ENCODE measurements at places on chromosomes 5 and 9.

DNA sequence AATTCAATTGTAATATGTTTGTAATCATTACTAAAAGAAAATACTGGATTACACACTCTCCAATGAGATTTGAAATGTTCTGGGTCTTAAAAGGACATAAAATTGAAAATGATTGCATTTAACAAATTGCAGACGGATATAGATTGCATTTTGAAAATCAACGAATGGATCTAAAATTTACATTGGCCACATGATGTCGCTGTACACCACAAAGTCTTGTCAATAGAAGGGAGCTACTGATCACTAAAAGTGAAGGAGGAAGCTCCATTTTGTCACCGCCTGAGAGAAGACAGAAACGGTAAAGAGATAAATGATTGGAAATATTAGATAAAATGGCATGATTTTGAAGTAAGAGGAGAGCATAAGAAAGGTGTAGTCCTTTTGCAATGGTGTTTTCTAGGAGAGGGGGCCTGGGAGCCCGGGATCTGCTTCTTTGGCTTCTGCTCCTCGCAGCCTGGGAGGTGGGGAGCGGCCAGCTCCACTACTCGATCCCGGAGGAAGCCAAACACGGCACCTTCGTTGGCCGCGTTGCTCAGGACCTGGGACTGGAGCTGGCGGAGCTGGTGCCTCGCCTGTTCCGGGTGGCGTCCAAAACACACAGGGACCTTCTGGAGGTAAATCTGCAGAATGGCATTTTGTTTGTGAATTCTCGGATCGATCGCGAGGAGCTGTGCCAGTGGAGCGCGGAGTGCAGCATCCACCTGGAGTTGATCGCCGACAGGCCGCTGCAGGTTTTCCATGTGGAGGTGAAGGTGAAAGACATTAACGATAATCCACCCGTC lies at the start of gene PCDHA1:
Gene PCDHA1 (plus strand): TSS at position 236 of the 782 bp plus-strand sequence.
- no peak for DNase-seq

- no peak for DNase-seq
These were observed 13.1 kb downstream of the C9orf85 start for GRCh38 chr9:71924576-71924975.

- DNase-seq = no peak
These were observed 7.1 kb upstream of the PCSK1 start for GRCh38 chr5:96440185-96440538.

DNA sequence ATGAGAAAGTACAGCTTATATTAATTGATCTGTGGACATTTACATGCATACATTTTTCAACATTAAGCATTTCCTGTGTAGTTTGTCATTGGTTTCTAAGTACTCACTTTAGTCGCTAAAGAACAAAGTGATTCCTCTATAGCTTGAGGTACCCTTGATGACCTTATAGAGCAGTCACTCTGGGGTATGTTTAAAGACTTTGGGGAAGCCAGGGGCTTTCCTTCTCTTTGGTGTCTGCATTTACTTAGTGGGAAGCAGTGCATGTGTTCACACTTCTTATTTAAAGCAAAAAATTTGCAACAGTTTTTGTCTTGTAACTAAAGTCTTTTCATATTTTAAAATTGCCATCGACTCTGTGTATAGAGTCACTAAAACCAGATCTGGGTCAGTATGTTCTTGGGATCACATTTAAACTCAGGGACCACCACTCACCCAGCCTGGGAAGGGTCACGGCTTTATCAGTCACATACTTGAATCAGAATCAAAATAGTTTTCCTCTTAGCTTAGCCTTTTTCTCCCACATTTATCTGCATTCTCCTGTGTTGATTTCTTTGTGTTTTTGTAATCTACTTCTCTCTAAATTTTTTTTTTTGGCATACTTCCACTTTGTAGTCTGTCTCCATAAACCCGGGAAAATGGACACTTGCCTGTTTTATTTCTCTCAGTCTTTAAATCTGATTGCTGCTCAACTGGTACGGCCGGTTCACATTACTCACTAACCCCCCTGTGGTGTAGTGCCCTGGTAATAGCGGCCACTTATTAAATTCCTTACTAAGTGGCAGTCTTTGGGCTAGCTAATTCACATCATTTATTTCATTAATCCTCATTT lies 143.9 kb upstream of the FBN2 start:
- no peak for DNase-seq

GRCh38 chr5:99025298-99026045 lies 96.7 kb upstream of the CHD1 start:
- DNase-seq = no peak
